H1 (cell line): ENCODE measurements at places on chromosomes 13 and 19. TPM values are rescaled to one million over a fixed set of nuclear protein-coding genes. Genes with fewer than 3 reads are reported as not detected.
A peak's percentile ranks its signal among the peaks of the same experiment; 100 is the strongest.

- peaks cover 92% of the 10 kb centered on the region for H3K27me3 ChIP-seq
- H3K36me3 ChIP-seq, result no peaks in the 10 kb centered on the region
- DNase-seq, result no peak
- H3K4me3 ChIP-seq, result no peak overlapping the region
- no peak overlapping the region for H3K27ac ChIP-seq
Observed at GRCh38 chr19:13008926-13009787, 13.9 kb downstream of the NFIX start.

DNA sequence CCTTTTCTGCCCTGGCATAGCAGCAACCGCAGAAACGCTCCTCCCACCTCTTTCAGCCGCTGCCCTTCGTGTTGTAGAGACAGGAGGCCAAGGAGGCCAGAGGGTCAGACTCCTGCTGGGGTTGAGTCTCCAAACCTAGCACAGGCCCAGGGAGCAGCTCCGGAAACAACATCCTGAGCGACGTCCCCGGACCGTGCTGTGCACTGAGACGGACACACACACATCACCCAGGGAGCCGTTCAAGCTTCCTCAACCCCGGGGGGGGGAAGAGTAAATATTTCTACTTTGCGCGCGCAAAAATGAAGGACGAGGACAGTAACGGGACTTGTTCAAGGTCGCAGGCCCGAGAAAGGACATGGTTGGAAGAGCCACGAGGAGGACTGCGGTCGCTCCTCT lies 657 bp downstream of the ZNF550 start:
- no peak overlapping the region for H3K27ac ChIP-seq
- DNase-seq, result no peak
- H3K4me3 ChIP-seq, result peak overlapping the region; percentile 94
- no peaks in the 10 kb centered on the region for H3K27me3 ChIP-seq
- H3K36me3 ChIP-seq, result peaks cover 6% of the 10 kb centered on the region; the same call in 1 of the 2 replicates

- H3K27ac ChIP-seq, result no peak overlapping the region
- no peak overlapping the region for H3K4me3 ChIP-seq
- no peaks in the 10 kb centered on the region for H3K4me1 ChIP-seq
- no peak for DNase-seq
Observed at GRCh38 chr13:25281935-25282332, 5.4 kb downstream of the MTMR6 start.

SHC2 gene
- 3.5 and 4.4 TPM in 2 replicates for total RNA-seq

GRCh38 chr13:77507931-77508776 lies 27.4 kb upstream of the SCEL start:
- H3K4me3 ChIP-seq, result no peak overlapping the region
- no peaks in the 10 kb centered on the region for H3K27me3 ChIP-seq

PSMD8 gene
- total RNA-seq, result 170 and 183 TPM in 2 replicates

DNA sequence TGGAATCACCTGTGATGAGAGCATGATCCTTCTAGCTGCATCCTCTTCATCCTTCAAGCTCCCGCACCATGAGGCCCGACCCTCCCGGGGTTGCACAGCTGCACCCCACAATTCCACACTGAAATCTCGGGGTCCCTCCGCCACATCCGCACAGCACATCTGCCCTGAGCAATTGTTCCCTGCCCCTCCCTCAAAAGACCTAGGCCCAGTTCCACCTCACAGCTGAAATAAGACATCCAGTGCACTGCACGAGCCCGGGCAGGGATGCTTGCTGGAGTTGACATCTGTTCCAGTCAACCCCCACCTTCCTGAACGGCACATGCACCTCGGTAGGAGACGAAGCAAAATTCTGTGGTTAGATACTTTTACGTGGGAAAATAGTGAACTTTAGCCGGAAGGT lies 14.7 kb upstream of the SOX1 start:
- H3K4me1 ChIP-seq, result no peaks in the 10 kb centered on the region
- H3K27ac ChIP-seq, result no peak overlapping the region
- no peak for DNase-seq
- peaks cover 69% of the 10 kb centered on the region for H3K27me3 ChIP-seq
- H3K36me3 ChIP-seq, result no peaks in the 10 kb centered on the region
- no peak overlapping the region for H3K4me3 ChIP-seq

DNA sequence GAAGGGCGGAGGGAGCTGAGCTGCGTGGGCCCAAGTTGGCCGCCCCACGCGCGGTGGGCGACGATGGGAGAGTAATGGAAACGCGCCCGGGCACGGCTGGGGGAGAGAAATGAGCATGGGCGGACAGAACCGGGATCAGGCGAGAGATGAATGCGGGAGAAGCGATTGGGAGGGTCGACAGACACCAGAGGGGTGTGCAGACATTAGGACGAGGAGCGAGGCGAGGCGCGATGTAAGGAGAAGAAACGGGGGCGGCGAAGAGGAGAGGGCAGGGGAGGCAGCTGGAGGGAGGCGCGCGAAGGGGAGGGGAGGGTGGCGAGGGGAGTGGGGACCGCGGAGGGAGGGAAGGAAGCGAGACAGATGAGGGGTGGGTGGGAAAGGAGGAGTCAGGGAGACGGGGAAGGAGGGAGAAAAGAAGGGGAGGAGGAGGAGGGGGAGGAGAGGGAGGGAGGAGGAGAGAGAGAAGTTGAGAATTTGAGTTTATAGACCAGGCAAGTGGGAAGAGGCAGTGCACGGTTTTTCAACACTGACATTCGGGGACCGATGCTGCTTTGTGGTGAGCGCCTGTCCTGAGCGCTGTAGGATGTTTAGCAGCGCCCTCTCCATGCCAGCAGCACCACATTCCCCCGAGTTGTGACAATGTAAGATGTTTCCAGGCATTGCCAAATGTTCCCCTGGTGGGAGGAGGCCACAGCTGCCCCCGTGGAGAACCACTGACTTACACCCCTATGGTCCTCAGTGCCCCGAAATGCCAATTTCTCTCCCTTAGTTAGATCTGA lies at the start of gene SHISA7:
Gene SHISA7 (minus strand): TSS at position 256 of the 779 bp plus-strand sequence. CDS start 437 bp downstream, outside the sequence.
- no peak within 1 kb of the TSS for H3K27ac ChIP-seq
- H3K36me3 ChIP-seq, result no peaks in the 10 kb centered on the region
- no peak for DNase-seq
- peak within 1 kb of the TSS; percentile 65 for H3K4me3 ChIP-seq

DNA sequence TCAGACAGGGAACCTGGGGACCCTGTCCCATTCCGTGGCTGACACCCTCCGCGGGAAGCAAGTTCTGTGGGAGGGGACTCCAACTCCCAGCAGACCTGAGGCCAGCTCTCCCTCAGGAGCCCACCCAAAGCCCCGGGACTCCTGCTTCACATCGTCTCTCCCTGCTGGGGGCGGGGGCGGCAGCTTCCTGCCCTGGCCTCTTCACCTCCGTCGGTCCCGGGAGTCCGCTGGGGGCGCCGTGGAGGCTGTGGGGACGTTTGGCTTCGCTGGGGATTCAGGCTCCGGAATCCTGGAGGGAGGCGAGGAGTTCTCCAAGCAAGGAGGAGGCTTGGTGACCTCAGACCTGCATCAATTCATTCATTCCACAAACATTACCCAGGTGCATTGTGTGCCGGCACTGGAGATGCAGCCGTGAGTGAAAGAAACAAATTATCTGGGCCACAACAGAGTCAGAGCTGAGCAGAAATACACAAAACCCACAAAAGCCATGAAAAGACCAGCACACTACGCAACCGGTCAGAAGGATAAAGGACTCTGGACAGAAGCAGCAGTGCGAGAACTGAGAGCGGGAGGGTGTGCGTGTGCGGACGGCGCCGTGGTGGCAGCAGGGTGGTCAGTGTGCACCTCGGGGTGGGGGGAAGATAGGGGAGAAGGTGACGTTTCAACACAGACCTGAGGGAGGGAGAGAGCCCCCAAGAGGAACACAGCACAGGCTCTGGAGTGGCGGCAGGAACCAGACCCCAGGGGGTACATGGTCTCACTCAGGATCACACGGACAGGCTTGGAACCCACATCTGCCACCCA lies 19.0 kb downstream of the EPS8L1 start:
- H3K27ac ChIP-seq, result no peak overlapping the region
- peak; percentile 86 for DNase-seq
- H3K36me3 ChIP-seq, result no peaks in the 10 kb centered on the region
- no peaks in the 10 kb centered on the region for H3K27me3 ChIP-seq

TMEM255B gene
- total RNA-seq, result 2.7 and 4.4 TPM in 2 replicates

DNA sequence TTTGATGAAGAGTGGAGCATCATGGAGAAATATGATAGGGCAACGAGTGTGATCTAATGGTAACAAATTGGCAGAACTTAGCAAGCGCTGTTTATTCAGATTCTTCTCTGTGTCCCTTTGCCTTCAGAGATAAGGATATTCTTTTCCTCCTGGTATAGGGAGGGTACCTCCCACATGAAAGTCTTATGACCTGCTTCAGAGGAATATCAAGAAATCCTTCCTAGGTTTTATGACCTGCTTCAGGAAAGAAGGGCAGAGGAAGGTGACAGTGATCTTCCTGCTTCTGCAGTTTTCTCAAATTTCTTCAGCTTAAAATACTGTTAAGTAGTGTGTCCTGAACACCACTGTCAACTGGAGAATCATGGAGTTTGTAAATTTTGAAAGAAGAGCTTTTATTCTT lies 144.3 kb downstream of the DNAJC15 start:
- H3K4me3 ChIP-seq, result no peak overlapping the region
- H3K36me3 ChIP-seq, result no peaks in the 10 kb centered on the region
- H3K4me1 ChIP-seq, result no peaks in the 10 kb centered on the region

DNA sequence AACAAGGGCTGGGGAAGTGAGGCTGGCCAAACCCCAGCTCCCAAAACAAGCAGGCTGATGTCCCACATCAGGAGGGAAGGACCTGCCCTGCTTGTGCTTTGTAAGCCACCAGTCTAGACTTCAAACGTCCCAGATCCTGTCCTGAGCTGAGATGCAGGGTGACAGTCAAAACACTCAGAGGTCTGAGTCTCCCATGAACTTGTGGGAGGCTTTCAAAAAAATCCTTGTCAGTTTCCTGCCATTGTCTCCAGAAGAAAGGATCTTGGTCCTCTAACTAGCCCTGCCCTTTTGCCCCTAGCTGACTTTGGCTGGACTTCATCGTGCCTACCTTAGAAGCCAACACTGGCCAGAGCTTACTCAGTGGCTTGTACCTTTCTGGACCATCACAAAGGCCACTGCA lies 43.3 kb downstream of the DZIP1 start:
- no peak overlapping the region for H3K4me3 ChIP-seq
- H3K36me3 ChIP-seq, result no peaks in the 10 kb centered on the region
- no peaks in the 10 kb centered on the region for H3K27me3 ChIP-seq
- DNase-seq, result no peak
- no peak overlapping the region for H3K27ac ChIP-seq

MYO9B gene
- 76.8 and 77.1 TPM in 2 replicates for total RNA-seq

LGALS14 gene
- total RNA-seq, result 0.50 and 1.1 TPM in 2 replicates

ZFP28 gene
- total RNA-seq, result 4.5 and 5.2 TPM in 2 replicates

- no peaks in the 10 kb centered on the region for H3K36me3 ChIP-seq
- H3K27me3 ChIP-seq, result no peaks in the 10 kb centered on the region
- H3K27ac ChIP-seq, result no peak overlapping the region
- no peaks in the 10 kb centered on the region for H3K4me1 ChIP-seq
- DNase-seq, result no peak
Observed at GRCh38 chr13:25032160-25032559, 63.8 kb upstream of the PABPC3 start.

DNA sequence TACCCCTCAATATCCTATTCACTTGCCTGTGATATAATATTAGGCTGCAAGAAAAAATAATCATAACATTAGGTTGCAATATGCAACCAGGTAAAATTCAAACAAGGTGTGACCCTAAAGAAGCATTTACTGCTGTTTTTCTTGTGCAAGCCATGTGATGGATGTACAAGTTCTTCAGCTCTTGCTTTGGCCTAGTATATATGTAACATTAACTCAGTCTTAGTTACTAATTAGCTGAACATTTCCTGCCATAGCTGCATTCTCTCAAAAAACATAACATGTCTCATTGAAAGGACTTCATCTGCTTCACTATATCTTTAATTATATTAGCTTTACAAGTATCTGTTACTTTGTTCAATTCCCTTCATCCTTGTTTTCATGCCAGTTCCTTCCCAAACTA lies 406.8 kb upstream of the HTR2A start:
- no peak overlapping the region for H3K4me3 ChIP-seq
- no peak for DNase-seq
- H3K36me3 ChIP-seq, result no peaks in the 10 kb centered on the region
- no peaks in the 10 kb centered on the region for H3K4me1 ChIP-seq
- H3K27me3 ChIP-seq, result no peaks in the 10 kb centered on the region

CYP4F8 gene
- not detected in 2 replicates for total RNA-seq

FBN3 gene
- 38.7 and 39.0 TPM in 2 replicates for total RNA-seq

DNA sequence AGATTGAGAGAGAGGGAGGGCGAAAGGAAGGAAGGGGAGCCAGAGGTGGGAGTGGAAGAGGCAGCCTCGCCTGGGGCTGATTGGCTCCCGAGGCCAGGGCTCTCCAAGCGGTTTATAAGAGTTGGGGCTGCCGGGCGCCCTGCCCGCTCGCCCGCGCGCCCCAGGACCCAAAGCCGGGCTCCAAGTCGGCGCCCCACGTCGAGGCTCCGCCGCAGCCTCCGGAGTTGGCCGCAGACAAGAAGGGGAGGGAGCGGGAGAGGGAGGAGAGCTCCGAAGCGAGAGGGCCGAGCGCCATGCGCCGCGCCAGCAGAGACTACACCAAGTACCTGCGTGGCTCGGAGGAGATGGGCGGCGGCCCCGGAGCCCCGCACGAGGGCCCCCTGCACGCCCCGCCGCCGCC lies at the start of gene TNFSF11:
Gene TNFSF11 (plus strand): TSS at position 142 of the 400 bp plus-strand sequence. CDS start 152 bp downstream, at position 294.
- H3K4me3 ChIP-seq, result peak within 1 kb of the TSS; percentile 58
- no peak within 1 kb of the TSS for H3K27ac ChIP-seq
- H3K36me3 ChIP-seq, result no peaks in the 10 kb centered on the region
- peak; percentile 81 for DNase-seq
- peaks cover 7% of the 10 kb centered on the region for H3K4me1 ChIP-seq

SPRED3 gene
- total RNA-seq, result 7.1 and 8.1 TPM in 2 replicates

EBI3 gene
- total RNA-seq, result 0.99 and 1.1 TPM in 2 replicates

TDRD3 gene
- 14.7 TPM in 2 replicates for total RNA-seq

DNA sequence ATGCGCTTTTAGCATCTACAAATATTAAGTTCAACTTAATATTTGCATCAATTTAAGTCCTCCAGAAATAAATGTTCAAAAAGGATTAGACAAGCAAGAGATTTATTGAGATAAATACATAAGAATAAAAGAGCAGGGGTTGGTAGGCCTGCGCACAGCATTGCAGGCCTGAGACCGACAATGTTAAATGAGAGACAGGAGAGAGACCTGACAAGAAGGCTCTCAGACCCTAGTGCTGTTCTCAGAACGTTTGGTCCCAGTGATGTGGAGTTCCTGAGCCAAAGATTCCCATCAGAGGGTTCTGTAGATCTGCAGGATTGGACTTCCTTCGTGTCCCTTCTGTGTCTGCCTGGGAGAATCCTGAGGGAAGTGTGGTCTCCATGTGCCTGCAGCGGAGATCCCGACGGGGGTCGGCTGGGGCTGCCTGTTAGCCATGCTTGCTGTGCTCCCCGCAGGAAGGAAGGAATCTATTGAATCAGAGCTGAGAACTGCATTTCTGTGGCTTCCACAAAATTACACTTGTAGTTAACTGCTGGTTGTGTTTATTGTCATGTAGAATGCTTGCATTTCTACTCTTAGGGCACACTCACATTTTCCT lies 369.9 kb upstream of the SLC10A2 start:
- no peaks in the 10 kb centered on the region for H3K27me3 ChIP-seq
- no peaks in the 10 kb centered on the region for H3K4me1 ChIP-seq
- peak; percentile 27 for DNase-seq
- H3K4me3 ChIP-seq, result no peak overlapping the region
- no peaks in the 10 kb centered on the region for H3K36me3 ChIP-seq
- no peak overlapping the region for H3K27ac ChIP-seq

- H3K4me1 ChIP-seq, result no peaks in the 10 kb centered on the region
- no peak overlapping the region for H3K27ac ChIP-seq
- H3K36me3 ChIP-seq, result no peaks in the 10 kb centered on the region
- no peak overlapping the region for H3K4me3 ChIP-seq
- DNase-seq, result no peak
Observed at GRCh38 chr13:30805132-30805537, 69.8 kb downstream of the ALOX5AP start.
